ENCODE measurements at places on chromosomes 2 and 18.
A peak's percentile ranks its signal among the peaks of the same experiment; 100 is the strongest.

GRCh38 chr2:3272761-3273160 is 104.9 kb downstream of the EIPR1 start:
- no peak for DNase-seq

- no peak for DNase-seq
These were observed 134.6 kb upstream of the ZEB2 start for GRCh38 chr2:144654523-144654922.

GRCh38 chr2:12721566-12722446 is 5.1 kb downstream of the TRIB2 start:
- no peak for DNase-seq

DNA sequence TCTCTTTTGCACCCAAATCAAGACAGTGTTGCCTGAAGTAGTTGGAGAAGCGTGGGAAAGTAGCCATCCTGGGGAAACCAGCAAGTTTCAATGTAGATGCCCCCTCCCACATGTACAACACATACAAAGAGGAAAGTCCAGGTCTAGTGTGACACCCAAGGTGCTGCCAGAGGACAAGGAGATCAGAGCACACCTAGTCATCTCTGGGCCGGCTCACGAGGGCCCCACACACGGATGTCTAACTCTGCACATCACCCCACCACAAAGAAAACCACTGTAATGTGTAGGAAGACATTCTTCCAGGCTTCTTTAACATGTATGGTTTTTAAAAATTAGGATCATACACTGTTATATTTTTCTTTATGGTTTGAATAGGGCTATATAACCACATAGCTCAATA is 21.6 kb downstream of the PARD6G start:
- DNase-seq = no peak

DNA sequence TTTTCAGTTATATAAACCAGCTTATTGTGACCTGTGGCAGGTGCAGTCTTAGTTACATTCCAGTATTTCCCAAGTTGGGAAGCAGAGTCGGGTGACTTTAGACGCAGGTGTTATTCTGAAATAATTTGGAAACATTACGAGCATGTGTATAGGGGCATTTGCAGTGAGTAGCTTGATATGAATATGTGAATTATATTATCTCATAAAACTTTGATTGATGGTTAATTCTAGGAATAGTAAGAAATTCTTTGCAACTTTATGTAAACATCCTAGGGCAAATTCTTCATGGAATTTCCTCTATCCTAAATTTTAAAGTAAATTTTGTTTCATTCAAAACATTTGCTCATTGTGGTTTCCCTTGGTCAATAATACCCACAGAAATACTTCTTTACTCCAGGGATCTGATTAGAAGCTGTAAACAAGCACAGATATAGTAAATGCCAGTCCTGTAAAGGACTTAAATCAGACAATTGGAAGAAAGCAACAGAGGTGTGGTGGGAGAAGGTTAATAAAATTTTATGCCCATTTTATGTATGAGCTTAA is 580.6 kb upstream of the CDH2 start:
- DNase-seq = no peak

DNA sequence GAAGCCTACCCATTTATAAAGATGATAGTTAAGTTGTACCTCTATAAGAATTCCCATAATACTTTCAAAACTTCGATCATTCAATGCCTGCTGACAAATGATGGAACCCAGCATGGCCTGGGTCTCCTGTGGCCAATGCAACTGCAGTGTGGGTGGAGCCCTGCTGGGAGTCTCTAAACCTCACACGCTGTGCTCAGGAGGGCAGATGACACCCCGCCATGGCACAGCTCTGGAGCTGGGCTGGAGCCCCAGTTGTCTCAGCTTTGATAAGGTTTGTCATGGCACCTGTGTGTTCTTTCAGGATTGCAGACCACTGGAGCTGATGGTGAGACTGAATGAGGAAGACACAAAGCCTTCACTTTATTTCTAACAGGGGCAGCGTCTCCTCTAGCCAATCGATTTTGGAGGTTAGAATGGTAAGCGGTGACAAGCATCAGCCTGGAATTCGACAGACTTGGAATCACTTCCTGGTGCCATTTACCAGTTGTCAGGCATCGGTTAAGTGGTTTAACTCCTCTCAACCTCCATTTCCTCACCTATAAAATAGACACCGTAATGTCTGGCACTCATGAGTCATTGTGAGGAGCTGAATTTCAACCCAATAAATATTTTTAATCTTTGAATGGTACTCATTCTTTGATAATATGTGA is 383.6 kb upstream of the SALL3 start:
- DNase-seq = no peak

GRCh38 chr2:220106065-220106464 is 478.6 kb downstream of the SLC4A3 start:
- no peak for DNase-seq

DNA sequence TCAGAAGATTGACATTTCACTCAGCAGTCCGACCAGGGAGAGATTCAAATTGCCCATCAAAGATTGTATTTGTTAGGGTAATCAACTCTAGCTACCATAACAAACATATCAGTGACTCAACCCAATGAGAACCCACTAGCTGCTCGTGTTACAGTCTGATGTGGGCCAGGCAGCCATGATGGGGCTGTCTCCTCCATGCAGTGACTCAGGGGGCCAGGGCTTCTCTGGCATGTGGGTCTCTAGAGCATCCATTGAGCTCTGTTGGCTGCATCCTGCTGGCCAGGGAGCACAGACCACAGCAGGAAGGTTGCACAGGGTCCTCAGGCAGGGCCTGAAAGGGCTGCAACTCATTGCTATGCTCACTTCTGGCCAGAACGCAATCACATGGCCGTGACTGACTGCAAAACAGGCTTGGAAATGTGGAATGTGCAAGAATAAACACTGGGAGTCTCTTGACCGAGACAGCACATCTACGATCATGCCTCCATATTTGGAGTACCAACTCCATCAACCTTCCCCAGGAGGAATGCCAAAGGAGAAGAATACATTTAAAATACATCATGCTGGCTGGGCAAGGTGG is 216.8 kb downstream of the EIPR1 start:
- DNase-seq = no peak

- no peak for DNase-seq
These were observed 1247.0 kb upstream of the GYPC start for GRCh38 chr2:125408874-125409538.

DNA sequence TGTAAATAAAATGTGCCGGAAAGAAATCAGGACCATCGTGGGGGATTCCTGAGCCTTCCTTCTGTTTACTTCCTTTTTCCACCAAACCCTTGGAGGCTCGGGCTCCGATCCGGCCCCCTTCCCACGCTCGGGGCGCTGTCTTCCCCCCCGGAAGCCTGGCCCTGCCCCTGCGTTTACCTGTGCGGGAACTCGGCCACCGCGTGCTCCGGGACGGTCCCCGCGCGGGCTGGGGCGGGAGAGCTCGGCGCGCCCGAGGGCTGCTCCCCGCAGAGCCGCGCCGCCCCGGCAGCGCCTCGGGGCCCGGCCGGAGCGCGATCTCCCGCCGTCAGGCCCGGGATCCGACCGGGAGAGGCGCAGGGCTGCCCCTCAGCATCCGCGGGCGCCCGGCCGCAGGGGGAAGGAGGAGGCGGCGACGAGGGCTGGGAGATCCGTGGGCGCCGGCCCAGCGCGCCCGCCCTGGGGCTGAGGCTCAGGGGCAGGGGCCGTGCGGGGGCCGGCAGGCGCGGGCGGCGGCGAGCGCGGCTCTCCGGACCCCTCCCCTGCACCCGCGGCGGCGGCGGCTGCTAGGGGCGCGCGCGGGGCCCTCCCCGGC is 435 bp downstream of the ADCY3 start:
- DNase-seq = peak; percentile 40

- DNase-seq = peak; percentile 85
These were observed 41.4 kb downstream of the PRKD3 start for GRCh38 chr2:37283207-37283606.

DNA sequence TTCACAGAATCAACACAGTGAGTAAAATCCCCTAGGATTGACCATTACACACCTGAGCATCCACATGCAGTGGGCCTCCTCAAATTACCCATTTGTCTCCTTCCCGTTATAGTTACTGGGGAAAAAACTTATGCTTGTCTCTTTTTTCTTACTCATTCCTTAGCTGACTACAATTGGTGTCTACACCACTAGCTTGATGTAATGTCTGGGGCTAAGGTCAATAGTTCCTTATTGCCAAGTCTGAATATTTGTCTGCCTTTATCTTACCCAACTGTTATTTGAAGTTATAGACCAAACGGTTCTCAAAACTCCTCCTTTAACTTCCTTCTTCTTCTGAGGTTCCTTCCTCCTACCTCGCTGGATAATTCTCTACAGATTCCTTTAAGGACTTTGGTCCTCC is 41.9 kb upstream of the TMEM17 start:
- no peak for DNase-seq

DNA sequence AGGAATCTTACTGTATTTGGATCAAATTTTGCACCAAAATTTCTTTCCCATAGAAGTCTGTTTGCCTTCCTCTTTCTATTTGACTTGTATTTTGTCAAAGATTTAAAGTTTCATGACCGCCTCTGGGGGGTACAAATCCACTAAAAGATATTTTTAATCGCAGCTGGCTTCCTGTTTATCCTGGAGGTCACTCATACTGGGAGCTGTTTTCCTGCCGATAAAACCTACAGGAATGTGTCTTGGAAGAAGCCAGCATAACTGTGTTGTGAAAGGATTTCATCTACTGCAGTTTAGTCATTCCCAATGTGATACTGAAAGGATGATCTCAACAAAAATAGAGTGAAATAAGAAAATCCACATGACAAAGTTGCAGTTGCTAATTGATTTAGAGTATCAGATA is 184.0 kb downstream of the RIT2 start:
- no peak for DNase-seq

DNA sequence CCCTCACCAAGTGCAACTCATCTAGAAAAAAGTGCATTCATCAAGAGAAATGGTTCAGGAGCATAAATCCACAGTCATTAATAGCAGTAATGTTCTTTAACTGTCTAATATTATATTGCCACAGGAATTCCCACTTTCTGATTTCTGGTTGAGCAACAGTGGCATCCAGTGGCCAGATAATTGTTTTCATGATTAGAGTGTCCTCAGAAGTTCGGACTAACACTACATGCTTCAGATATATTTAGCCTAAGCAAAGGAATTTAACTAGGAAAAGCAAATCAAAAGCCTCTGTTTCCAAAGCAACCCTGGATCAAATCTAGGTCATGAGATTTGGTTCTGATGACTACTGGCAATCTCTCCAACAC is 9.8 kb upstream of the ERBB4 start:
- peak; percentile 68 for DNase-seq

DNA sequence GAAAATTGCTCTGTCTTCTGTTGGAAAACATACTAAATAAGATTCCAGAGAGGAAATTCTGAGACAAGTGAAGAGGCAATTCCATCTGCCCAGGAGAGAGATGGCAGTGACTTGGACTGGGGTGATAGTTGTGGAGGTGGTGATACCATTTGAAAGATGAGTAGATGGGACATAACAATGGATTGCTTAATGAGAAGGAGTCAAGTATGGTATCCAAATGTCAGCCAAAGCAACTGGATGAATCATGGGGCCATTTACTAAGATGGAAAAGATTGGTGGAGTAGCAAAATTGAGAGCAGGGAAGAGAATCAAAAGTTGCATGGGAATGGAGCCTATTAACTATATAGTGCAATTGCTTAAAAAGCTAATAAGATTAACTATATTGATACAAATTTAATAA is 222.1 kb downstream of the ETAA1 start:
- DNase-seq = no peak

DNA sequence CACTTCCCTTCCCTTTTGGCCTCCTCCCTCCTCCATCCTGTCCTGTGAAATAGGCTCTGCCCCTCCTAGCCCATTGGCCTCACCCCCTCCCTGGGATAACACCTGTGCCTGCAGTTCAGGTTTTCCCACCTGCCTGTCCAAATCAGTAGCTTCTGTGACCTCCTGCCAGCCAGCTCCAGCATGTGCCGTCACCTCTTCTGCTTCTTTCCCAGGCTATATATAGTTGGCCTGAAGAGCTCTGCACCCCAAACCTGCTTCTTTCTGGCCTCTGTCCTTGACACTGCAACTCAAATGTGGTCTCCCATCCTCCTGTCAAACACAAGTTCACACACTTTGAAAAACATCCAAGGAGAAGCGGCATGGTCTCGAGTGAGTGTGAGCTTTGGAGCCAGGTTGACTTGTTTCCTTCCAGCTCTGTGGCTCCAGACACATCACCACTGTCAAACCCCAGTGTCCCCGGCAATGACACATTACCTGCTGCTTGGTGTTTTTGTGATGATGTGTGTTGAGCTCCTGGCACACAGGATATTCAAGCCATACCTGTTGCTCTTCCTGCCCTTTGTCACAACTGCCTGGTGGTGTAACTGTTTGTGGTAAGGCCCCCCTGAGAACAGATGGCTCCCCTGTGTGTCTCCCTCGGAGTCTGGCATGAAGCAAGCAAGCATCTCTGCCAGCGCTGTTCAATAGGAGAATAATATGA is 143.6 kb upstream of the DAPL1 start:
- DNase-seq = no peak

- DNase-seq = no peak
These were observed 214.9 kb downstream of the MGAT5 start for GRCh38 chr2:134468776-134469175.

DNA sequence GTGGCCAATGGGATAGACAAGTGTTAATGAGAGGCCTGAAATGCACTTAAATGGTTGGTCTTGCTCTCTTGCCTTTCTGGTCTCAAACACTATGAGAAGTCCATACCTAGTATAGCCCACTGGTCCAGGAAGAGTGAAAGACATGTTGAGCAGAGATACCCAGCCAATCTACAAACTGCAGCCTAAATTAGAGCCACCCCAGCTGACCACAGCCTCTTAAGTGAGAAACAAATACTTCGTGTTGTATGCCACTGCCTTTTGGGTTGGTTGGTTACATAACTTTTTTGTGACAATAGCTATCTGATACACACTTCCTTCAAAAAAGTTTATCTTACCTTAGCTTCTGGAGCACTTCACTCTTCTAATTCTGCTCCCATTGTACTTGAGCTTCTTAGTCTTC is 8.8 kb upstream of the EXOC6B start:
- DNase-seq = no peak

- no peak for DNase-seq
These were observed 76.4 kb downstream of the LIPG start for GRCh38 chr18:49638209-49638785.

GRCh38 chr2:241978670-241979069 is 109.1 kb downstream of the RTP5 start:
- no peak for DNase-seq

All from cardiac muscle cell (in vitro differentiated cells and primary cell).